ENCODE measurements at places on chromosomes 4 and X. TPM values are rescaled to one million over a fixed set of nuclear protein-coding genes. Genes with fewer than 3 reads are reported as not detected.
A peak's percentile ranks its signal among the peaks of the same experiment; 100 is the strongest.

GRCh38 chrX:149948016-149948415, 9.7 kb upstream of the EOLA2 start:
- no peak for DNase-seq

GRCh38 chrX:110081740-110082139, 78.8 kb downstream of the TMEM164 start:
- DNase-seq: no peak

Gene FAM149A
- total RNA-seq: 0.97 TPM

DNA sequence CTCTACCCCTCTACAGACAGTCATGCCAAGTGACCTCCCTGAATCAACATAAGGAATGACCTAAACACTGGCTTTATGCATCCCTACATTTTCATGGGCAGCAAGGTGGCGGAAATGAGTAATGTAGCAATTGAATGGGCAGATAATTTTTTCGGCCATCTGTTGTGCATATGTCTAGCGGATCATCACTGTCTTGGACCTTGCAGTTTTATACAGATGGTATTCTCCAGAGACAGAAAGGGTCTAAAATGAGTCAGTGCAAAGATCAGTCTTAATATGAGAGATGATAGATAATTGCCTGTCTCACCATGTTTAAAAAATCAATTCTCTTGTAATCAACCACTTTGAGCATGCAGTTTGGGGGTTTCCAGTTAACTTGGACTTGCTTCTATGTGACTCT, 177.3 kb upstream of the DKK2 start:
- DNase-seq: no peak

Gene CISD2
- 33.8 TPM for total RNA-seq

DNA sequence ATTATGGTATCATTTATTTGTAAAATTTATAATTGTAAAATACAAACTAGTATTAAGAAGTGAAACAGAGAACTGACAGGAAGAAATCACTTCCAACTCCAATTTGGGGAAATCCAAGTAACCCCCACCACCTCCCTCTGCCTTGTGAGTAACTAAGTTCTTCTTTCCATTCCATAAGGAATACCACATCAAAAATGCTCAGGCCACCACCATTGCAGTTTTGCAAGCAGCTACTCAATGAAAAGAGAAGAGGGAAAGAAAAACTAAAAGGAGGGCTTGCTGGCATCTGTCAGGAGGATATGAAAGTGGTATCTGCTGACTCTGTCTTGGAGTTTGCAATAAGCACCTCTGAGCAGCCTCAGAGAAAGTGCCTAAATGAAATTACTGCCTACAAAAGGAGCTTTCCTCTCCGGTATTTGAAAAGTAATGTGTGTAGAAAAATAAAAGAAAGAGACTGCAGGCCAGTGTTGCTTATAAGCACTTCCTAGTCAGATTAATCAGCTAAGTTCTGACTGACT, 228.7 kb downstream of the OPHN1 start:
- DNase-seq: no peak

Gene GYG2
- not detected for total RNA-seq

GRCh38 chr4:128463006-128463405, 175.4 kb upstream of the PGRMC2 start:
- DNase-seq: no peak

Gene DKC1
- total RNA-seq: 112 TPM

Gene ANKRD50
- 0.51 TPM for total RNA-seq

Gene HTN1
- total RNA-seq: not detected

- no peak for DNase-seq
Measured at GRCh38 chrX:3154386-3154975, 113.2 kb downstream of the ARSF start.

- DNase-seq: no peak
Measured at GRCh38 chrX:21623778-21624501, 34.2 kb downstream of the KLHL34 start.

DNA sequence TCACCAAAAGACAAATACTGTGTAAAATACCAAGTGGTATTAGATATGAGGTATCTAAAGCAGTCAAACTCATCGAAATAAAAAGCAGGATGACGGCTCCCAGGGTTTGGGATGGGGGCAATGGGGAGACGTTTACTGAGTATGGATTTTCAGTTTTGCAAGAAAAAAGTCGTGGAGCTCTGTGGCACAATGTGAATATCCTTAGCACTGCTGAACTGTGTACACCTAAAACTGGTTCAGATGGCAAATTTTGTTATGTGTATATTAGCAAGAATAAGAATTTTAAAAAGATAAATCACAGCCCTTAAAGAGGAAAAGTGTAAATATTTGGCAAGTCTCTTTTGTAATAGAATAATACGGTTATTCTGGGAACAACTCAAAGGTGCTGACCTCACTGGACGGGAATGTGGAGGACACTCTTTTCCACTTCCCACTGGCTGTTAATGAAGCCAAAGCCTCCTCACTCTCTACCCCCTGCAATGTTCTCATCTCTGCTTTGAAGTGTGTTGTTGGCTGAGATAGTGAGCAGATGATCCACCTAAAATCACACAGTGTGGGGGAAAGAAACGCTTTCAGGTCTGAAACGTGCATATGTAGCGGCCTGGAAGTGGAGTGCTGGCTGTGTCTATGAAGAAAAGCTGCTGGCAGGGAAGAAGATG, 49.2 kb downstream of the SEL1L3 start:
- DNase-seq: no peak

DNA sequence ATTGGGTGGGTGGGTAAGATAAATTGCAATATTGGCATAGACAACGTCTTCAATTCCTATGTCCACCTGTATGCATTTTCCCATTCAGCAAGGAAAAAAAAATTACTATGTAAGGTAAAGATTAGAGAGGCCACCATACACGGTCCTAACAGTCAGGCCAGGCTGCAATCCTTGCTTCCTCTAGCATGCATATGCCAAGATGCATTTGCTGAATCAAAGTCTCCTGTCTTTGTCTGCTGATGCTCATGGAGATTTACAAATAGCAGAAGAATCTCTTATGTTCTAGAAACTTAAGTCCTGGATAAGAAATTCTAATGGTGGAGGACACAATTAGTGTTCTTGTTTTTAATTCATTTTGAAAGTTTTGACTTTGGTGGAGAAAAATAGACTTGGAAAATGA, 206.8 kb downstream of the PDGFC start:
- DNase-seq: no peak

Gene GAGE1
- total RNA-seq: not detected

- DNase-seq: no peak
Measured at GRCh38 chrX:122135070-122135469, 1049.0 kb upstream of the GRIA3 start.

Gene RASSF6
- not detected for total RNA-seq

Gene MSX1
- total RNA-seq: not detected

DNA sequence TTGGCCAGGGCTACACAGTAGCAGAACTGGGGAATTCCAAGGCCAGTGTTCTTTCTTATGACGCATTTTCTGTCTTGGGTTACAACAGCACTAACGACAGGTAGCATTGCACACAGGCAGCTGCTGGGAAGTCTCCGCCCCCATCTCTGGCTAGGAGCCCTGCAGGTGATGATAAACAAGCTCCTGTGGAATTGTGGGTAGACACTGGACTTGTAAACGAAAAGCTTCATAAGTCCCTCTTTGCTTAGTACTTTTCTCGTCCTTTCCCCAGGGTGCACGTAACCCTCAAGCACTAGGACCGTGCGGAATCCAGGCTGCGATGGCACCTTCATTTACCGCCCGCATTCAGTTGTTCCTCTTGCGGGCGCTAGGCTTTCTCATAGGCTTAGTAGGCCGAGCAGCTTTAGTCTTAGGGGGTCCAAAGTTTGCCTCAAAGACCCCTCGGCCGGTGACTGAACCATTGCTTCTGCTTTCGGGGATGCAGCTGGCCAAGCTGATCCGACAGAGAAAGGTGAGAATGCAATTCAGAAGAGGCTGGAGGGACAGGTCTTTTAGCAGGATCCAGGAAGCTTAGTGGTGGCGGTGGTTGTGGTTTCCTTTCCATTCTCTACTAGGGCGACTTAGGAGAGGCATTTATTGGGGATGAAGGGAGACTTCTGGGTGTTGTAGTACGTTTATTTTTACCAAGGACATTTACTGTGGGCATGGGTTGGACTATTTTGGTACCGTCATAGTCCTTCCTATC, at the start of gene FAAH2:
TSS of gene FAAH2 (plus strand) at position 200 of the 745 bp plus-strand sequence. CDS start at position 320, 120 bp downstream.
- peak; percentile 33 for DNase-seq

GRCh38 chr4:130333241-130333759, 1237.3 kb downstream of the C4orf33 start:
- DNase-seq: no peak

DNA sequence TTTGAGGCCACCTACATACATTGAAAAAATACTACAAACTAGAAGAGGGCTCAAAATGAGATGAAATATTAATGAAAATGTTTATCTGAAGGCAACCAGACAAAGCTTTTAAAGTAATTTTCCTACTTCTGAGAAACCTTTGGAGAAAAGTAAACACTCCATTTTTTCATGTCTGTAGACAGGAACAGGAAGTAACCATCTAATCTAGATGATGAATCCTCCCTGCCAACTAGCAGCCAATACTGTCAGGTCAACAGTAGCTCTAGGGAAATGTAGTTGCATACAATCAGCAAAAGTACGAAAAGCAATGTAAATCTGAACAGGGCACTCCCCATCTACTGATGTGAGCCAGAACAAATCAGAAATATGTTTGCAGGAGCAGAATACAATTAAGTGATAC, 49.0 kb downstream of the AMMECR1 start:
- no peak for DNase-seq

GRCh38 chr4:70628444-70628843, at the start of gene ENAM:
TSS of gene ENAM (plus strand) at chr4:70628744. CDS start at chr4:70629501, 757 bp downstream.
- no peak for DNase-seq

Gene NSDHL
- 18.0 TPM for total RNA-seq

DNA sequence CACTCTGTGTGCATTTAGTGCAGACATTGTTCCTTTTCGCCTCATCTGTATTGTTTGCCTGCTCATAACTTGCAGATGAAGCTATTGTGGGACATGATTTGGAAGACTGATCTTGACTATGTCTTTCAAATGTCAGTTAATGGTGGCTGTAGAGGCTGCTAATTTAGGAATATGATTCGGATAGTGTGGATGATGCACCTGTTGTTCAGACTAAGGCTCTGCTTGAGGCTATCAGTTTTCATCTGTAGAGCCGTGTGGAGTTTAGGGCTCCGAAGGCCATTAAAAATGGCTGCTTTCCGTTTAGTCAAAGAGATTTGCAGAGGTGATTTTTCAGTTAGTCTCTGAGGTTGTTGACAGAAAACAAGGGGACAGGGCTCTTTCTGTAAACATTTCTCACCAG, 102.0 kb downstream of the GBA3 start:
- no peak for DNase-seq

GRCh38 chrX:136870064-136870463, 10.5 kb downstream of the RBMX start:
- DNase-seq: no peak

GRCh38 chr4:157655096-157655809, 434.7 kb downstream of the GRIA2 start:
- DNase-seq: no peak

GRCh38 chr4:1531683-1532548, 125.7 kb upstream of the NKX1-1 start:
- no peak for DNase-seq

GRCh38 chr4:56156141-56156540, 207.4 kb downstream of the CEP135 start:
- DNase-seq: no peak
